Heart right ventricle (tissue), 16 donors: ENCODE measurements at places on chromosomes 2 and 18.

DNA sequence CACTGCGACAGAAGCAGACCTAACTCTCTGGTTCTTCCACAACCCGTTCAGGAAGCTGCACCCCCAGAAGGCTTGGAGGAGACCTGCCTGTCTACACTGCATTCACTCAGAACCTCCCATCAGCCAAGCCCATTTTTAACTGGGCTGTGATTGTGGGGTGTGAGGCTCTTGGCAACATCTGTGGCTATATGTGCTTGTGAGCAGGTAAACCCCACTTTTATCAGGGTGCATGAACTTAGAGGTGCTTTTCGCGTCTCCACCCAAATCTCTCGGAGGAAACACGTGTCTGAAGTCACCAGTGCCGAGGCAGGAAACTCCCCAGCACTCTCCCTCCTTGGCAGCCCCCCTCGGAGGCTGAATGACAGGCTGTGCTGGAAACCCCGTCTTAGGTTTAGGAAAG, 158.2 kb upstream of the SALL3 start:
- DNase-seq = no peak

GRCh38 chr2:25347846-25348245, 6.1 kb upstream of the DNMT3A start:
- no peak for DNase-seq

GRCh38 chr18:35215026-35215425, 25.8 kb upstream of the ZNF397 start:
- no peak for DNase-seq

GRCh38 chr18:12060182-12060870, 33.3 kb upstream of the ANKRD62 start:
- DNase-seq = no peak

GRCh38 chr2:106981491-106981890, 95.5 kb upstream of the ST6GAL2 start:
- DNase-seq = no peak

DNA sequence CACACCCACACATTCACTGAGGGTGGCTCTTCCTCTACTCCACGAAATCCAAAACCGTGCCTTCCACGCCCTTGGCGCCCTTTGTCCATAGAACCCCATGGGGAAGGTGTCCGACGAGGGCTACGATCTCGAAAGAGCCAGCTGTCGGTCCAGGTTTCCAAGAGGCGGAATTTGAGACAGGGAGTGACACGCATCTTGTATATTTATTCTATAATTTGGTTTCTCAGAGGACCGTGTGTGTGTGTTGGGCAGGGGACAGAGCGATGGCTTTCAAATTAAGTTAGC, 726 bp downstream of the C2orf69 start:
- no peak for DNase-seq

DNA sequence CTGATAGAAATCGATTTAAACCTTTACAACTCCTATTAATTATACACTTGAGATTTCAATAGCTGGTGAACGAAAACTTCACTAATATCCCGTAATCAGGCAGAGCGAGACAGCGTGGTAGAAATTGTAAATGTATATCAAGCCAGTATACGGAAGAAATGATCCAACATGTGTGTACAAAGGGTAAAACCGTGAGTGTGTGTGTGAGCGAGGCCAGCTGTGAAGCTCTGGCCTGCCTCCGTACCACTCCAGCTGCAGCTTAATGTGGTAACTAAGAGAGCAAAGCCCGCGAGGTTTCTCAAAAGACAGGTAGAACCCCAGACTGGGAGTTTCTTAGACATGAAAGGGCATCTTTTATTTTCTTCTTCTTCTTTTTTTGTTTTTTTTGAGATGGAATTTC, 52.3 kb upstream of the ZNF516 start:
- DNase-seq = no peak

GRCh38 chr18:31203096-31203793, 40.6 kb upstream of the DSC1 start:
- DNase-seq = peak; percentile 16

DNA sequence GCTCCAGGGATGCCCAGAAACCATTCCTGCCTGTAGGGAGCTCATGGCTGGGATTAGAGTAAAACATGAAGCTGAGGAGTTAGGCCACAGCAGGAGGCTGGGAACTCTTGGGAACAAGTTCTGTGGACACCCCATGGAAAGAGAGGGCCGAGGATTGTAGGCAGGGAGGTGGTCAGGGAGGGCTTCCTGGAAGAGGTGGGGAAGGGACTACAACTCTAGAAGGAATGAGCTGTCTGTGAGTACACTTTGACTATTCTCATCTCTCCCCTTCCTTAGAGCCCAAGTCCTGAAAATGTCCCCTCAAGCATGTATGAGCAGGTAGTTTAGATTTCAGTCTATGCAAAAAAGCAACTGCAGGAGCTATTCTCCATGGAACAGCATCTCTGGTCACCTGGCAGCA, 139.9 kb upstream of the GLI2 start:
- no peak for DNase-seq

GRCh38 chr2:58614219-58614618, 373.1 kb upstream of the FANCL start:
- DNase-seq = no peak

DNA sequence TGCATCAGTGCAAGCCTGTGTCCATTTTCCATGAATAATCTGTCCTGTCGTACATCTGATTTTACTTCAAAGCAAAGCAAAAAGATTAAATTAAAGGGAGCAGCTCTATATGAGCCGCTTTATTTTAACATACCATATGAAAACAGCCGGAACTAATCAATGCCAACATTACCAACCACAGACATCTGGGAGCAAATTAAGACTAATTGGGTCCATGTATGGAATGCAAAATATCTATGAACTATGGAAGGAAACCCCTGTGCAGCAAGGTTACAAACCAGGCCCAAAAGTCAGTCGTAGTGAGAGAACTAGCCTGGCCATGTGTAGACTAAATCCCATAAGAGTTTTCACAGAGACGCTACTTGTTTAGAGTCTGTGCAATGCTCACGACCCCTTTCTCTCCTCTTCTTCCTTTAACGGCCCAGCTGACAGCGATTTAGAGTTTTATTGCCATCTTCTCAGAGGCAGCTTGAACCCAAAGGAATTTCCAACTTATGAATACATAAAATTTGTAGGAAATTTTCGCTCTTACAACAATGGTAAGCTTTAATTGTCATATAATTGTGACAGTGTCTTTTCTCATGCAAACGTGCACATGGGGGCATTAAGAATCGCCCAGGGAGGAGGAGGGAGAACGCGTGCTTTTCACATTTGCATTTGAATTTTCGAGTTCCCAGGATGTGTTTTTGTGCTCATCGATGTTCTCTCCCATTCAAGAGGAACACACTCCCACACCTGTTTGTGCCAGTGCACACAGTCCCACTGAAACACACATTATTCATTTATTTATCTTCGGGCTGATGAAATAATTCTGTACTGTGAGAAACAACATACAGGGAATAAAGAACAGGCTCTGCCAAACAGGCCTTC, 52.9 kb upstream of the RPL31 start:
- DNase-seq = no peak

DNA sequence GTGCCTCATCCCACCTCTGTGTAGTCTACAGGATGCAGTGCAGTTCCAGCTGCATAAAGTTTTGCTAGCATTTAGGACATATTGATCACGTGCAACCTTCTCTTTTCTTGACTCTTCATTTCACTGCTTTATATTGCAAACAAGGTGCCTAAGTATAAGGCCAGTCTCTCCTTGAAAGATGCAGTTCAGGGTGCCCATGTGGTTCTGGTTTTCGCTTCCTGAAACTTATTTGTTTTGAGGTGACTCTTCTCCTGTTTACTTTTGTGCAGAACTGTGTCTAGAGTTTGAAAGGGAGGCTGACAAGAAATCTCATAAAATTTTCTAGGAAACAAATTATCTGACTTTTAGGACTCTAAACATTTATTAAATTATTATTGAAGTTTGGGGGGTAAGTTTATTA, 189.9 kb downstream of the UBE2E3 start:
- no peak for DNase-seq

GRCh38 chr2:636641-637405, 40.4 kb downstream of the TMEM18 start:
- DNase-seq = peak; percentile 75

- no peak for DNase-seq
Measured at GRCh38 chr18:11955239-11956029, 25.9 kb upstream of the IMPA2 start.

- peak; percentile 43 for DNase-seq
Measured at GRCh38 chr2:68318914-68319397, 793 bp downstream of the CNRIP1 start.

- no peak for DNase-seq
Measured at GRCh38 chr2:190378880-190379237, 29.3 kb upstream of the MFSD6 start.

GRCh38 chr2:9276074-9276473, 69.5 kb downstream of the ASAP2 start:
- DNase-seq = no peak

- no peak for DNase-seq
Measured at GRCh38 chr2:207051385-207051965, 112.2 kb downstream of the CPO start.

DNA sequence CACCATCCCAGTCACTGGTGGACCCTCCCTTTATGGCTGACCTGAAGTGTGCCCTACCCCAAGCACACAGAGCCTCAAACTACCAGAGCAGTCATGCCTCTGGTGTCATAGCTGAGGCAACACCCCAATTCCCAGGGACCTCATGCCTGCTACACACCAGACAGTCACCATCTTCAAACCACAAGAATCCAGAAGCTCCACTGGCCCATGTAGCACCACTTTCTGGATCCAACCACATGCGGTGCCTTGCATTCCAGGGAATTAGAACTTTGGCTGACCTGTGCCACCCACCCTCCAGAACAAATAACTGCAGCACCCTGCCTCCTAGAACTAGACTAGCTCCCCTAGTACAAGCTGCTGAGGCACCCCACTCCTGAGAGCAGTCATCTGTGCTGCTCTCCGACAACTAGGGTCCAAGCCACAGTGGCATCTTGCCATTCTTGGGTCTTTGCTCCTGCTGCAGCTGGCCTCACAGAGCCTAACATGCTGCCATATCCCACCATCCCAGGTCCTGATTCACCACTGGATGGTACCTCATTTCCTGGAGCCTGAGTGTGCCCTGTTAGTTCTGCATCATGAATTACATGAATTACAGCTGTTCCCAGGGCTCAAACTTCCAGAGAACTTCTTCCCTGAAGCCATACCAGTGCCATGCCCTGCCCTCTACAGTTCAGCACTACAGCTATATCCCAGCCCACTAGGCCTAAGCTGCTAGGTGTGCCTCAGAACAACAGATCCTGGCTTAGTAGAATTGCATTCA, 243.8 kb upstream of the CHST9 start:
- no peak for DNase-seq

DNA sequence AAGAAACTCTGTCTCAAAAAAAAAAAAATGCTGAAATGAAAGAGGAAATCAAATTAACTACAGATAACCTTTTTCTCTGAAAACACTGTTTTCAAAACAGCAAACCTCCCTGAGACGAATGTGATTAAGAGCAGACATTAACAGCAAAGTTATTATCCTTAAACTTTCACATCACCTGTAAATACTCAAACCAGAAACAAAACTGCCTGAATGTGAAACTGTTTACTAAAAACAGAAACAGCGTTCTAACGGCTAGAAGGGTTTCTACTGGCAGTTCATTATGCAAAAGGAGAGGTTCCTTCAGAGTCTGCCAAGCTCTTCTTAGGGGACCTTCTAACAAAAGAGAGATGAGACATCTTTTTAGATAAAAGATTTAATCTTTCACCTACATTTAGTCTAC, 45.9 kb downstream of the PNO1 start:
- DNase-seq = no peak

GRCh38 chr2:223771475-223771874, 65.9 kb downstream of the AP1S3 start:
- no peak for DNase-seq

DNA sequence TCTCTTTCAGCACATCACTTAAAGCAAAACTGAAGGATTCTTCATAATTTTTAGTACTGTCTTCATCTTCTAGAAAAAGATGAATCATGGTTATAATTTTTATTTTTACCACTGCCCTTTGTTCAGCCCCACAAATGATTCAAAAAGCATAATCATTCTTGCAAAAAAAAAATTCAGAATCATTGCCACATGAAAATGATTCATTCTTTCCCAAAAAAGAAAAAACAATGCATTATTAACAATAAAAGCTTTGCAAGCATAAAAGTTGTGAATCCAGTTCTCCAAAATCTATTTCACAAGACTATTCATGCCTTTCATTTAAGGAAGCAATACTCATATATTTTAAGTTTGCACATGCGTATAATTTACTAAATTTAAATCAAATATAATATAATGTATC, 204.8 kb downstream of the RBM43 start:
- DNase-seq = no peak

GRCh38 chr18:43009674-43010073, 105.8 kb downstream of the RIT2 start:
- DNase-seq = no peak

- DNase-seq = no peak
Measured at GRCh38 chr18:65922103-65922502, 171.3 kb downstream of the CDH7 start.

DNA sequence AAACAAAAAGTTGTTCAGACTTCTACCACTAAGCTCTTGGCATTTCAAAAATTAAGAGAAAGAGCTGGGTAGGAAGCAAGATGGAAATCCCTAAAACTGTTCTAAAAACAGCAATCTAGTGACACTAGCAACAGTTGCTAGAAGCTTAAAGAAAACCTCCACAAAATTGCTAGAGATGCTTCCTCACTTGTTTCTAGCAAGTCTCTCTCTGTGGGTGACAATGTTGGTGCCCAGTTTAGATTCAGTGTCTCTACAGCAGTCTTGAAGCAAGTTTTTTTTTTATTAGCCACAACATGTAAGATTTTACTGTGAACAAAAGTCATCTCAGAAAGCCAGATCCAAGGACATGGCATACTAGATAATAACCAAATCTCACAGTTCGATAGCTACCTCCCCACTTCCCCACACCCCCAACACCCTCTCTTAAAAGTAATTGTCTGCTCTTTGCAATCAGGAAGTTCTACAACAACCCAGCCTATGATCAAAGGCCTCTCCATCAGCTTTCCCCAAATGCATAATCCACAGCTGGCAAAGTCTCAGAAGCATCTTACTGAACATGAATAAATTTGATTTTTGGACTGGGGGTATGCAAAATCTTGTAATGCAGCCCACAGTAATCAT, 70.0 kb downstream of the ANKRD44 start:
- DNase-seq = no peak

GRCh38 chr2:143696651-143697050, 567.4 kb downstream of the ARHGAP15 start:
- no peak for DNase-seq

- no peak for DNase-seq
Measured at GRCh38 chr2:193153576-193153975, 958.8 kb upstream of the TMEFF2 start.

- no peak for DNase-seq
Measured at GRCh38 chr2:37459095-37459981, 114.9 kb downstream of the QPCT start.

- no peak for DNase-seq
Measured at GRCh38 chr2:234081970-234082822, 31.7 kb downstream of the SPP2 start.

GRCh38 chr2:32963941-32964340, 17.2 kb downstream of the LTBP1 start:
- no peak for DNase-seq
